ENCODE measurements at places on chromosomes 6 and 20.

DNA sequence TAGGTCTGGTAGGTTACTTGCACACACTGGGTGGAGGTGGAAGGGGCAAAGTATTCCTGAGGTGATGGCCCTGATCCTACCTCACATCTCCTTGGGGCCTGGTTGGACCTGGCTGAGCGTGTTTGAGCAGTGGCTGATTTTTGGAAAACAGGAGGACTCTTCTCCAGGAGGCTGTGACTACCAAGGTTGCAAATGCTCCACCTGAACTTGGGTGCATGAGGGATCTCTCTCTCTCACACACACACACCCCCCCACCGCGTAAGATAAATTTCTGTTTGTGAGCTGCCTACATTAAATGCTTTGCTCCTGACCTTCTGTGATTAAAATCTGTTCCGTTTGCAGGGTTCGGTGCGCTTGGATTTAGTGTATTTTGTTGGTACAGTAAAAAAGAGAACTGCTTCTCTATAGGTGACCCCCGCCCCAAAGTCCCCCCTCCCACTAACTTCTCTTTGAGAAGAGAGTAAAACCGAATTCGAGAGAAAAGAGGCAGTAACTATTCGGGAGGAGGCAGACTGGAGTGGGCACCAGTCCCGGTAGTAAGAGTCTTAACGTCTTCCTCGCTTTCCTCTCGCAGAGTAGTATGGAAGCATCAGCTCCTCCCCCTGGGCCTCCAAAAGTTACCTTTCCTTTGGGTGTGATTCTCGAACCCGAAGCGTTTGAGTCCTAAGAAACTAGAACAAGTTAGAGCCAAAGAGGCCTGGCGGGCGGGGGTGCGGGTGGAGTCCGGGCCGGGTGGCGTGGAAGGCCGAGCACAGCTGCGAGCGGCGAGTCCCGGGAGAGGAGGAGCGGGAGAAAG lies 585 bp upstream of the DSE start:
- peak; percentile 3 for DNase-seq

- DNase-seq, result no peak
These were observed 121.4 kb upstream of the CEP162 start for GRCh38 chr6:84348801-84349200.

DNA sequence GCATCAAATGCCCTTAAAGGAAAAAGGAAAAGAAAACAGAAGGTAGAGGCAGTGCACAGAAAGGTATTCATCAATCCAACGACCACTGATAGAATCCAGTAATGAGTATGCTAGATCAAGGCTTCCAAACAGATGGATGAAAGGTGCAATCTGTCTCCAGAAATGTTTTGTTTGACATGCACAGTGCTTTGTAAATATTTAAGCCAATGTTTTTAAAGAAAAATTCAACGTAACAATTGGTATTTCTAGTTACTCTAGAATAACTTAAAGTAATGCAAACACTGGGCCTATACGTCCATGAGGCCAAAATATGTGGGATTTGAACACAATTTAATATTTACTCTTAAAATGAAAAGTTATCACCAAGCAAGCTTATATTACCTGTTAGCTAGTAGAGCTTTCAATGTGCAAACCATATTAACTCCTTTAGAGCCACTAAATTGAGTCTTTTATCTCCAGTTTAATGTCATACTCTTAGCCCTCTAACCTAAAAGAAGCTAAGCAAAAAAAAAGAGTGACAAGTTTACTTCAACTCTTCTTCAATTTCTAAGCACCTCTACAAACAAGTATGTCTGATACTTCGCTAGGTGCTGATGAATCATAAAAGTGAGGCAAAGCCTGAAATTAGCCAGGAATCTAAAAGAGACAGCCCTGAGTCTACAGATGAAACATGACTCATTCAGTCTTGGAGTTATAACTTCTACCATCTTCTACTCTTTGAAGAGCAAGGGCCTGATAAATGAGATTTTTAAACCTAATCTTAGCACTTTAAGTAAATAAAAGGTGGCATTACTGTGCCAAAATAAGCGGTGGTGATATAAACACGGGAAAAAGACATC lies 169.8 kb downstream of the PTPRK start:
- DNase-seq, result no peak

DNA sequence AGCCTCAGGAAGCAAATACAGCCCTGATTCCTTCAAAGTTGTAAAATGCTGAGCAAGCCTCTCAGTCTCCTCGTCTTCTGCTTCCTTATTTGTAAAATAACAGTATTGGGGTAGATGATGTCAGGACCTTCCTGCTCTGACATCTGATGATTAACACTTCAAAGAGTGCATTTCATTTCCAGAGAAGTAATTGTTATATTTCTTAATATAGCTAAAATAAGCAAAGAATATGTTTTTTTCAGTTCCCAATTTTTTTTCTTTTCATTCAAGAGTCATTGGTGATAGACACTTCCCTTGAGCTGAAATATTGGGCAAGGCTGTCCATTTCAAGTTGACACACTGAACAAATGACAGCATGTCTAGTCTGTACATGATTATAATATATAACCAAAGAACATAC lies 53.4 kb downstream of the SLX4IP start:
- no peak for DNase-seq

DNA sequence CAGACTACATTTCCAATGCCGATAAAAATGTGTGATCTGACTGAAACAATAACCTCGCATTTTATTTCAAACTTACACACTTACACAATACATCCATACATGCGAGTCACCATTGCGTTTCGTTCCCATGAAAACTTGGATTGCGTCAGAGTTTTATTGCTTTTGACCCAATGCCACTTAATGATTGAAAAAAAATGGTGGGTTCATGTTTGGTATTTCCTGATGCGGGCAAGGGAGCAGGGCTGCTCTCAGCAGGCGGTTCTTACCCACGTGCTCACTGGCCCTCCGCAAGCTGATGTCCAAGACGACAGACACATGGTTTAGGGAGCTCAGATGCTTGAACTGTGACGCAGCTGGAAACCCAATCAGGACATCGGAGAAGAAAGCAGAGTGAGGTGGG lies 281.0 kb upstream of the SULF2 start:
- DNase-seq, result no peak

- no peak for DNase-seq
These were observed 114.7 kb downstream of the PLCB1 start for GRCh38 chr20:8246716-8247115.

- no peak for DNase-seq
These were observed 481.5 kb upstream of the JAG1 start for GRCh38 chr20:11155156-11155756.

GRCh38 chr6:131635384-131636340 lies 1.4 kb upstream of the ENPP3 start:
- peak; percentile 71 for DNase-seq

DNA sequence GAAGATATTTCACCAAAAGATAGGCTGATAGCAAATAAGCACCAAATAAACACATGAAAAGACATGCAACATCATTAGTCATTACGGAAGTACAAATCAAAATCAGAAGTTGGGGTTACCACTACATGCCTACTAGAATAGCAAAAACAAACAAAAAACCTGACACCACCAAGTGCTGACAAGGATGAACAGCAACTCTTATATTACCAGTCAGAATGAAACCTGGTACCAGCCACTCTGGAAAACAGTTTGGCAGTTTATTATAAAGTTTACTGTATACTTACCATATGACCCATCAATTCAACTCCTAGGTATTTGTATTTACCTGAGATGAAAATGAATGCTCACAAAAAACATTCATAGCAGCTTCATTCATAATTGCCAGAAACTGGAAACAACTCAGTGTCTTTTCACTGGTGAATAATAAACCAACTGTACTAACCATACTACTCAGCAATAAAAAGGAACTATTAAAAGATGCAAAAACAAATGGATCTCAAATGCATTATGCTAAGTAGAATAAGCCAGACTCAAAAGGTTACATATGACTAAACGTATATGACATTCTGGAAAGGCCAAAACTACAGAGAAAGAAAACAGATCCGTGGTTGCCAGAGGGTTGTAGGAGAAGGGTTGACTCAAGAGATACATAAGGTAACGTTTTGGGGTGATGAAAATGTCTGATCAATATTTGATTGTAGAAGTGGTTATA lies 33.0 kb downstream of the NUP153 start:
- DNase-seq, result no peak

DNA sequence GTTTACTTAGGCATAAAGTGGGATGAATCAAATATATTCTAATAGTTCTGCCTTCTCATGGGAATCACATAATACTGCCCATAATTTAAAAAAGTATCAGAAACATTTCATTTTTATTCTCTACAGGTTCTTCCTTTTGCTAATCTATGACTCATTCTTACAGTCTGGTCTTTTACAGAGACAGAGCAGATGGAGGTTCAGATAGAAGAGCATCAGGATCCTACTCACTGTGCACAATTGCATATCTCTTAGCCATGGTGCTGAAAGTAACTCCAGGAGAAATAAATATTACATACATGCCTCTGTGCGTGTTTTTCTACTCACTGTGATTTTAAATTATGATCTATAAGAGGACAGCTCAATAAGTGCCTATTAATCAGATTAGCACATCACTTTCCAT lies 16.3 kb upstream of the OR2B6 start:
- DNase-seq, result no peak

DNA sequence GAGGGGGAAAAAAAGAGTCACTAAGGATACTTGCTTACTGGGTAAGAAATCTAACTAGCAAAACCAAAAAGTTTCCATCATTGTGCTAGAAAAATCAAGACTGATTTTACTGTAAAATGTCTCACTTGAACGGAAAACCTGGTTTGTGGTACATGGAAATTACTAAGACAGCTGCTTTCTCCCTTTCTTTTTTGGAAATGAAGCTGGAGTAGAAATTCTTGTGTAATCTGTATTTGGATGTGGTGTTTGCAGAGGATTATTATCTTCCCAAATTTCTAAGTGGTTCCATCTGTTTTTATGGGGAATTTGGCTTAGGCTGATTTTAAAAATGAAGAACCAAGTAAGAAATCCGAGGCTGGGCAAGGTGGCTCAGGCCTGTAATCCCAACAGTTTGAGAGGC lies 20.4 kb downstream of the EPB41L2 start:
- DNase-seq, result no peak

DNA sequence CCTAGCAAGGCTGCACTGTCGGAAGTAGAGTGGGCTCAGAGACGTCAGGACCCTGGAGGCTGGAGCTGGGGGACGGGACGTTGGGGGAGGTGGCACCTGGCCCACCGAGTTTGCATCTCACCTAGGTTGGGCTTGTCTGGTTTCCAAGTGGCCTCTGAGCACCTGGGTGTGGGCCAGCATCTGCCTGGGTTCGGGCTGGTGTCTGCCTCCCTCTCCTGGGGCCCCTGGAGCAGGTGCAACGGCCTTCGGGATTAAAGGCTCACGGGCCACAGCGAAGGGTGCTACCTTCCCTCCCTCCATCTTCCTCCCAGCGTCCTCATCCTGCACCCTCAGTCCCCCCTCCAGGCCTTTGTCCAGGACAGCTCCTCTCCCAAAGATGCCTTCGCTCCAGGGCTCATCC lies 6.0 kb downstream of the HRH3 start:
- no peak for DNase-seq

- DNase-seq, result no peak
These were observed 38.9 kb downstream of the MAP3K7 start for GRCh38 chr6:90547991-90548390.

DNA sequence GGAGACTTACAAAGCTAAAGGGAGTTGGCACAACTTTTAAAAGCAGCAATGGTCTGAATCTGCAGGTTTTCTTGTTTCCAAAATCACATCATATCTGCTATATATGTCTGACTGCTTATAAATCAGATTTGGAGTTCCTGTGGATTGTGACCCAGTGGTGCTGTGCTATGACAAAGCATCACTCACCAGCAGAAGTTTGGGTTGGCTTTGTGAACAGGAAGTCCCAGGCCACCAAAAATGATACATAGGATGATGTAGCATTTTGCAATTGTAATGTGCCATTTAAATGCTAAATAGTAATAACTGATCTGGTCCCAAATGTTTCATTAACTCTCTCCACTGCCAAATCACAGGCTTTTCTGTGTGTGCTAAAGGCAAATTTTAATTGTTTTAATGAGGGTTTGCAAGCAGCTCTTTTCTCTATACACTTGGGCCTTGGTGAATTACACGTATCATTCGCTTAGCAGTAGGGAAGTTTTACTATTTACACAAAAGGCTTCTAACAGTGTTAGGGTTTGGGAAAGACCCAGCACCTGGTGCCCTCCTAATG lies 60.8 kb downstream of the SYNDIG1 start:
- DNase-seq, result no peak

- DNase-seq, result no peak
These were observed 444.2 kb downstream of the HTR1B start for GRCh38 chr6:77019081-77019480.

DNA sequence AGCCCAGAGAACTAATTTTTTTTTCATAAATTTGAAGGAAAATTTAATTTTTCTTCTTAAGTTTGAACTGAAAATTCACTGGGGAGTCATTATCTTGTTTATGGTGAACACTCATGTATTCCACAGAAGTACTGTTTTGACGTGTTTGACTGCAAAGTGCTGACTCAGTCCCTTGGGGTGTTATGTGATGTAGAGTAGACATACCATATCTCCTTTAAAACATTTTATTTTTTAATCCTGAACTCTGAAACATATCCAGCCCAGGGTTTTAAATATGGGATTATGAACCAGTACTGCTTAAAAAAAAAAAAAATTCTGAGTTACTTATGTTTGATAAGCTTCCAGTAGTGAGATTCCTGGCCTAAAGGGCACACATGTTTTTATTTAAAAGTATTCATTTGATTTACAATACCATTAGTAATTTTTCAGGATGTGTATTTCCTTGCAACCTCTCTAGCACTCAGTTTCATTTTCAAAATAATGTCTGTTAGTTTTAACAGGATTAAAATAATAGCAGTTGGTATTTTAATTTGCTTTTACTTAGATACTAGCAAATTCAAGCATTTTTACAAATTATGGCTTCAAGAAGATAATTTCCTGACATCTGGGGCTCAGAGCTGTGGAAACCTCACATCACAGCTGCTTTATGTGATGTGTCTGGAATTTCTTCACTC lies 81.7 kb upstream of the PDE10A start:
- no peak for DNase-seq

GRCh38 chr6:51913265-51913664 lies 174.1 kb downstream of the PKHD1 start:
- DNase-seq, result no peak

DNA sequence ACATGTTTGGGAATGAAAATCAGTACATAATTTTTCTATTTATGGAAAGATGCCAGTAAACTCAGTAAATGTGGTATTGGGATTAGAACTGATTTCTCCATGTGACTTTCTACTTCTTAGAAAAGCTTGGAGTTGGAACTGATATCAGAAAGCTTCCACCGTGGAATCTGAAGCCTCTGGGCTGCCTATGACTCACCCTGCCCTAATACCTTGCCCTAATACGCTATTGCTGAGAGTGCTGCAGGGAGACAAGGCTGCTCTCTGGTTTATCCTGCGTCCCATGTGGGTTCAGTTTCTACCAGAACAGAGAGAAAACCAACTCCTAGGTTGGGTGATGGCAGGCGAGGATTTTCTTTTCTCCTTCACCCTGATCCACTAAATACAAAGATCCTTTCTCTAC lies 3.3 kb upstream of the STMND1 start:
- DNase-seq, result no peak

DNA sequence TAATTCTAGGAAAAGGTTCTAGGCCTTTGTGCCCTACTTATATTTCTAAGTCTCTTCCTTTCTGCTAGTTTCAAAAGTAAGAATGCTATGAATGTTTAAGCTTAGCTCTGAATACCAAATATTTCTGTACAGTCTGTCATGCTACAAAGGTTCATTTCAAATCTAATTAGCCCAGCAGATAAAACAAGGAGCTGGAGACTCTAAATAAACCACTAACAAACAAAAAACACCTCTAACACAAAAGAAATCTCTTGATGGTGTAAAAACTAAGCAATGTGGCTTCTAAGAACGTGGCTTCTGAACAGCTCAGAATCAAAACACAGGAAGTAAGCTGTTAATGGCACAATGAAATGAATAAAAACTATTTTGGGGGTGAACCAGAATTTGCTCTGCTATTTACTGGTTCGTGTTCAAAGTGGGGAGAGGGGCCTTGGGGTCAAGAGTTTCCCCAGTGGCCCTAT lies 198.3 kb downstream of the BCAS1 start:
- DNase-seq, result no peak

All from germinal center (tissue), 1 donor.